ENCODE measurements at places on chromosomes 11 and 22.

- DNase-seq, result no peak
Measured at GRCh38 chr22:20389288-20389687, 4.7 kb upstream of the ZNF74 start.

GRCh38 chr11:118497831-118498230, 29.4 kb upstream of the TTC36 start:
- no peak for DNase-seq

DNA sequence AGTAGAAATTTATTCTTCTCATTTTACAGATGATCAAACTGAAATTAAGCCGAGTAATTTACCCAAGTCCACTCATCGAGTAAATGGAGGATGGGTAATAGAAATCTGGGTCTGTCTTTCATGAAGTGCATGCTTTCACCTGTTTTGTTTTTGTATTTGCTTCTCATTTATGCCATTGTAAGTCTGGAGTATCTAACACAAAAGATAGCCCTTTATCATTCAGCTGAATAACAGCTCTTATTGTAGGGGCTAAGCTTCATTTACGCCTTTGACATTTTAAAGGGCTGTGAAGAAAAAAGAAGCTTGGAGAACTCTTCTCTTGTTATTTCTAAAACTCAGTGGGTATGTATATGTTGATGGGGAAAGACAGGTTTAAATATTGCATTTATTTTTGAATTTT, 1196.2 kb upstream of the TENM4 start:
- no peak for DNase-seq

- no peak for DNase-seq
Measured at GRCh38 chr11:46162700-46163099, 41.4 kb upstream of the PHF21A start.

- DNase-seq, result no peak
Measured at GRCh38 chr22:25403811-25404471, 160.5 kb upstream of the GRK3 start.

DNA sequence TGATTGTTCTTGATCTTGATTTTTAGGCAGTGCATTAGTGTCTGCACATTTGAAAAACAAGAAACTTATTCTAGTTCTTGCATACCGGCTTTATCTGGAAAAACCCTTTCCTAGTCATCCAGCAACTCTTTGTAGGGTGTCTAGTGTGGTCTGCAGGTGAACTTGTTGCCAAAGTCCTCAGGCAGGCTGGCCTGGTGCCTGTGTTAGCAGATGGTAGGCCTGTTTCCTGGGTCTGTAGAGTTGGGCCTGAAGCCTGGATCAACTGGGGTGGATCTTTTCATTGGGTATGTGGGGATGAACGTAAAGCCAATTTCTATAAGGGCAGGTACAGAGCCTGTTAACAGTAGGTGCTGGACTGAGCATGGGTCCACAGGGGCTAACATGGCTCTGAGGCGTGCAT, 5.6 kb upstream of the GLYATL1 start:
- no peak for DNase-seq
